ENCODE measurements at places on chromosomes 12 and 14.
A peak's percentile ranks its signal among the peaks of the same experiment; 100 is the strongest.

GRCh38 chr12:113006641-113007040 is 28.3 kb downstream of the OAS2 start:
- DNase-seq: no peak

- DNase-seq: no peak
Measured at GRCh38 chr12:62328296-62328921, 68.2 kb downstream of the USP15 start.

- DNase-seq: peak; percentile 6
Measured at GRCh38 chr14:45426685-45427282, 173.8 kb upstream of the MIS18BP1 start.

DNA sequence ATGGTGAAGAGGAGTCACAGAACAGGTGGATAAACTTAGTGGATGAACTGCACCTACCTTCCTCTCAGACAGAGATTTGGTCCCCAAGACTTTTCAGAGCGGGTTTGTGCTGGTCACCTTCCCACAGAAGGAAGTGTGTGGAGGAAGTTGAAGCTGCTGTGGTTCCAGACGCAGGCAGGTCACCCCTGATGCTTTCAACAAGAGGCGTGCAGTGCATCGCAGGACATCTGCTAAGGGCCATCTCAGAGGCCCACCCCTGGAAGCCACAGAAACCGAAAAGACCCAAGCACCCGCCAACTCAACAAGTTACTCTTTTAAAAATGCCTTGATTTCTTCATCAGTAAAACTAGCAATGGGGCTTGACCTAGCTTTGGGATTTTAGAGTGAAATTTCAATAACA is 1.0 kb upstream of the GPX2 start:
- DNase-seq: no peak

DNA sequence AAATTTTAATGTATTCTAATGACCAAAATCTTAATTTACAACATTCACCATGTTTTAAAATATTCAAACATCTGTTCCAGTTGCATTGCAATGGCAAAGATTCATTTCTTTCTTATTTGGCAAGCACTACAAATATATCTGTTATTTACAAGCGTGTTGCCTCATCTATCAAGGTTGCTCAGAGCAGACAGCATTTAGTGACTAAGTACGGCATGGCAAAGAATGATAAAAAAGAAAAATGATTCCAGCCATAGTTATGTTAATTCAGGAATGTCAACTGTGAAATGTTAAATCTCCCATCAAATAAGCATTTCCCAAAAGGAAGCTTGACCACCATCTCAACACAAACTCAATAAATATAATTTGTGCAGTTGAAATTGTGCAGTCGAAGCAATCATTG is 312.1 kb downstream of the SEC23A start:
- no peak for DNase-seq

GRCh38 chr12:1115484-1116231 is 124.6 kb downstream of the ERC1 start:
- peak; percentile 15 for DNase-seq

GRCh38 chr12:75661908-75662307 is 150.5 kb upstream of the KRR1 start:
- DNase-seq: no peak

DNA sequence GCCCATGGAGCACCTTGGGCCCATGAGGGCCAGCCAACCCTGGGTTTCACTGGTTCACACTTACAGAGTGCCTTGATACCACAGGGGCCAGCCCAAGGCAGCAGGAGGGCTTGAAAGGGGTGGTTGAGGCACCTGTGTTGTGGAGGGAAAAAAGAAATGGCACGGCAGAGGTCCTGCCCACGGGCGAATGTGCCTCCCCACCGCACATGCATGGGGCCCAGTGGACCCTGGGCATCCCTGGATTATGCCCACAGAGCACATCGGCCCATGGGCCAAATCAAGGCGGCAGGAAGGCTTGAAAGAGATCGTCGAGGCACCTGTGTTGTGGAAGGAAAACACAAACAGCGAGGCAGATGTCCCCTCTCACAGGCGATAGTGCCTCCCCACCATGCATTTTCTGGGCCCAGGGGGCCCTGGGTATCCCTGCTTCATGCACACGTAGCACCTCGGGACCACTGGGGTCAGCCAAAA is 378.1 kb downstream of the ALG10 start:
- DNase-seq: no peak

DNA sequence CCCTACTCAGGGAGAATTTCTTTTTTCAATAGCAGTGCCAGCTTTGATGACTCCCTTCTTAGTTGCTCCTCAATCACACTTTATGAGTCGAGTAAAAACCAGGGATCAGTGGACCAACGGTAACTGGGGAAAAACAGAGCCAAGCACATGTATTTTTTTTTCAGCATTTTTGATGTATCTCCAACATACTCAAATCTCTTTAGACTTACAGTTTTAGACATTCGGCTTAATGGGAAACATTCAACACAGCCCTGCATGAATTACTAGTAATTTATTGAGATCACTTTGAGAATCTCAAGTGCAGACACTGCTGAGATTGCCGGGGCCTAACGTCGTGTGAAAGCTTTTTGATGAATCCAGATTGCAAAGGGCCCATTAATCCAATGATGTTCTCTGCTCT is 306.7 kb downstream of the NUAK1 start:
- DNase-seq: no peak

- no peak for DNase-seq
Measured at GRCh38 chr14:98345161-98345560, 926.8 kb downstream of the BCL11B start.

- no peak for DNase-seq
Measured at GRCh38 chr12:43044241-43044640, 454.7 kb upstream of the PRICKLE1 start.

DNA sequence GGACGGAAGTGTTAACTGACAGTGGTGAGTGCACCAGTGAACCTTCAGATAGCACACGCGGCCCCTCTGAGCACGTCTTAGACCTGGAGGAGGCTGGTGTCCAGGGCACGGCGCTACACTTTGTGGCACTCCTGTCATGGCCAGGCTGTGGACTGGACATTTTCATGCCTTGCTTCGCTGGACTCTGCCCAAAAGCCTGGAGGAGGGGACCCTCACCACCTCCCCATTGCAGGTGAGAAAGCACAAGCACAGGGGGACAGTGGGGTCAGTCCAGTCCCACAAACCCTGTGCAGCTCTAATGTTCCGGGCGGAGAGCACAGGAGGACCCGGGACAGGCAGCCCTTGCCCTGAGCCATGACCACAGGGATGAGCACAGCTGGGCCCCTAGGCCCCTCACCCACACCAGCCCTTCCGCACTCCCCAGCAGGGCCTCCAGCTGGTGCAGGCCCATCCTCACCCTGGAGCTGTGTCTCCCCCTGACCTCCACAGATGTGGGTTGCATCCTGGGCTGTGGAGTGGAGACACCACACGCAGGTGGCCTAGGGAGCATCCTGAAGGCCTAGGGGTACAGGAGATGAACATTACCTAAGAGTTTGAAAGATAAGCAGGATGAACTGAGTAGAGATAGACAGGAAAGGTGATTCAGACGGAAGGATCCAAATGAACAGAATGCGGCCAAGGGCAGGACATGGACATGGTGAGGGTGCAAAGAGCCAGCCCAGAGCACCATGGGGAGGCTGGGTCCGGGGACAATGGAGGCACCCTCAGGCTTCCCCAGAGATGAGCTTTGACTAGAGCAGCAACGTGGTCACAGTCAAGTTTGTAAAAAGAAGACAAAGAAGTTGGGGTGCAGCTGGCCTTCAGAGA is 132.8 kb downstream of the BCL11B start:
- DNase-seq: no peak

GRCh38 chr12:124006085-124006845 is 33.2 kb downstream of the ZNF664 start:
- DNase-seq: no peak

- DNase-seq: peak; percentile 79
Measured at GRCh38 chr12:100266585-100266834, 369 bp downstream of the DEPDC4 start.

- no peak for DNase-seq
Measured at GRCh38 chr14:32808644-32809043, 130.0 kb upstream of the NPAS3 start.

DNA sequence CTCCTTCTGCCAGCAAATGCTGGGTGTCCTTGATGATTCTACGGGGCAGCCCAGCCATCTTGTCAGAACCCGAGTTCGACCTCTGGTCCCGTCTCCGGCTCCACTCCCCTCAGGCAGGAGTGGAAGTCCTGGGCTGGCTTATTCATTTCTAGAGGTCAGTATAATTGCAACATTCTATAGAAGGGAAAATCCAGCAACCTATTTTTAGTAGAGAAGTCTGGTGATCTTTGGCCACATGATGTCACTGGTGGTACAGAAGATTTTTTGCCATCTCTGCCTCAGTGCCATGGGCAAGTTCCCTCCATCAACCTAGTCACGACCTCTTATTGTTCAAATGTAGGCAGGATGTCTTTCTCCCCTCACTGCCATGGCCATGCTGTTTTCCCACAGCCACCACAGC is 22.4 kb downstream of the OR10G2 start:
- no peak for DNase-seq

DNA sequence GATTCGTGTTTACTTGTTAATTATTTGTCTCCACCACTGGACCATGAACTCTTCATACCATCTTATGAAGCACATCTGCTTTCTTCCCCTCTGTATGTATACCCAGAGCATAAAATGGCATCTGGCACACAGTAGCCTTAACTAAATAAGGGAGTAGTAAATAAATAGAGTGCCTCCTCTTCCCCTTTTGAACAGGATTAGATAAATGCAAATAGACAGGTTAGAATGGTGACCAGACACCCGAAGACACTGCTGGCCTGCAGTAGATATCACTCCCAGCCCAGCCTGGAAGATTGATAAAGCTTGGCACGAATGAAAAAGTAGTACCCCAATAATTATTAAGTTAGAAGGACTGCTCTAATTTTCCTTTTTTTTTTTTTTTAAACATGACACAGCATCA is 6.9 kb downstream of the GALNT4 start:
- no peak for DNase-seq

DNA sequence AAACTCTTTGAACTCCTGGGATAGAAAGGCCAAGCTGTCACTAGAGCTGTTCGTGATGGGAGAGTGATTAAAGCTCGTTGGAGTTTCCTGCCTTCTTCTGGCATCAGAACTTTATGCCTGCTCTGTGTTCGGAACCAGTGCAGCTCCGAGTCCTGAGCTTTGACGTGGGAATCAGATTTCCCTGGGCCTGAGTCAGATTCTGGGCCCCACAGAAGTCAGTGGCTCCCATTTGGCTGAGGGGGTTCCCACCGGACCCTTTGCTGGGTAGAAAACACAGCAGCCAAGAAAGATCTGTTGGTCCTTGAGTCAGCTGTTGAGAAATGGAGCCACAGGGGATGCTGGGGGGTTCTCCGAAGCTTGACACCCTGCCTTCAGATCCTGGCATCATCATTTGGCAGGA is 238.0 kb downstream of the CHST11 start:
- DNase-seq: no peak

DNA sequence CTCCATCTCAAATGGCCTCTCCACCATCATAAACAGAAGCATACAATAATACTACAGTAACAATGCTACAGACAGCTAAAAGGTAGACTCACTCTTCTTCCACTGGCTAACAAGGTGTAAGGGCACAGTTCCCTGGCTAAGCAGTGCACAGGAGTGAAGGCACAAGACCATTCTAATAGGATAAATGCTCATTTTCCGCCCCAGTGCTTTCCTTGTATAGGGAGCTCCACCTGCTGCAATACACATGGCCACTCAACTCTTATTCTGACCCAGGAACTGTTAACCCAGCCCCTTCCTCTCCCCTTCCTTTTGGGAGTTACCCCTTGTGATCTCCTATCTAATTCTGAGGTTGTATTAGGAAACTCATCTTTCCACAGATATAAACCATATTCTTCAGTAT is 124.6 kb downstream of the KCNK10 start:
- DNase-seq: no peak

DNA sequence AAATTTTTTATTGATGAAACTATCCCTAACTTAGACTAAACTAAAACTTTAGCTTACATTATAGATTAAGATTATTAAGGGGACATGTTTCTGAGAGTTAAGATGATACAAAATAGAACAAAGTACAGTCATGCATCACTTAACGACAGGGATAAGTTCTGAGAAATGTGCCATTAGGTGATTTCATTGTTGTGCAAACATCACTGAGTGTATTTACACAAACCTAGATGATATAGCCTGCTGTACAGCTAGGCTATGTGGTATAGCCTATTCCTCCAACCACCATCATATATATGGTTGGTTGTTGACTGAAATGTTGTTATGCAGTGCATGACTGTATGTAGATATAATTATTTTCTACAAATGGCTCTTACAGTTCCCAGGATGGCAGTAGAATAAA is 46.5 kb downstream of the ATP6V1D start:
- DNase-seq: no peak

DNA sequence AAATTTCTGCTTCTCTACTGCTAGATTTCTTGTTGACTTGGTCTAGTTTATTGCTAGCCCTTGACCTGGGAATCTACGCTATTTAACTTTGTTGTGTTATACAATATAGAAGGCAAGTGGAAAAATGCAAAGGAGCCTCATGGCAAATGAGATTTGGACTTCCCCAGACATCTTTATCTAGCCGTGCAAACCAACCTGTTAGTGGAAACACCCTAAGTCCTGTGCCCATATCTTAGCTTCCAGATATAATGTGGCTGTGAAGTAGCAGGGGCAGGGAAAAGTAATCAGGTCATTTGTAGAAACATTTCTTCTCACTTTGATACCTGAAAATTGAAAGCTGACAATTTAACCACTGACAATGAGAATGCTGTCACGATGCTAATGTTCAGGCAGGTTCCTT is 90.7 kb upstream of the ATP2B1 start:
- DNase-seq: no peak

GRCh38 chr14:39467889-39468524 is 35.8 kb upstream of the FBXO33 start:
- no peak for DNase-seq

DNA sequence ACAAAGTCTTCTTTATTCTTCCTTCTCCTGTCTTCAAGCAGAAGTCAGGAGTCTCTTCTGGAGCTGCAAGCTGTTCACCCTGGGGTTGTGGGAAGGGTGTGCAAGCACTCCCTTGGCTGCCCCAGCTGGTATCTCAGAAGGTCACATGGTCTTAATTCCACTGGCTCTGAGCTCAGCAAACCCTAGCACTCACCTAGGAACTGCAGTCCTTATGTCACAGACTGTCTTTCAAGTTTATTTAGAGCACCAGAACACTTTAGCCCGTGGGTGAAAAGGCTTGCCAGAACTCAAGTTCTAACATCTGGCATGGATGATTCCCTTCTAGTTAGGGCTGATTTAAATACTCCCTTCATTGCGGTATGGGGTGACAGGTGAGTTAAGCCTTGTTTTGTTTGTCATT is 379.0 kb downstream of the CCER1 start:
- no peak for DNase-seq

DNA sequence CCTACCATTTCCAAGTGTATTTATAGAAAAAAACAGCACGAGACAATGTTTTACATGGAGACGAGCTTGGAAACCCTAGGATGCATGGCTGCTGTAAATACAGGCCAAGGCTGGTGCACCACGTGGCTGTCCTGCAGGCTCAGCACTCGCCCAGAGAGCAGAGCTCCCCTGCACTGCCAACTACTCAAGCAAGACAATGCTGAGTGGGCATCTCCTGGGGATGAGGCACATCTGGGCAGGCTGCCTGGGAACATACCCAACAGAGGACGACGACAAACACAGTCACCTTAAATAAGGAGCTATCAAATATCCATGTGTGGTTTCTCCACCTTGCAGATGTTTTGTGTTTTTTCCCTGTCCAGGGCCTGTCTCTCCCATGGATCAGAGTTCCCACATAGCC is 128.3 kb upstream of the PRMT8 start:
- DNase-seq: no peak

GRCh38 chr14:92451755-92452154 is 61.8 kb upstream of the RIN3 start:
- DNase-seq: no peak

- DNase-seq: peak; percentile 68
Measured at GRCh38 chr14:75222208-75222701, 45.8 kb upstream of the TMED10 start.

All from H54 (cell line).